Activated T-cell treated with anti-CD3 and anti-CD28 coated beads, Interleukin-2, amount 50 U/mL, for 48 hours (primary cell): ENCODE measurements at places on chromosomes 7 and 10.

DNA sequence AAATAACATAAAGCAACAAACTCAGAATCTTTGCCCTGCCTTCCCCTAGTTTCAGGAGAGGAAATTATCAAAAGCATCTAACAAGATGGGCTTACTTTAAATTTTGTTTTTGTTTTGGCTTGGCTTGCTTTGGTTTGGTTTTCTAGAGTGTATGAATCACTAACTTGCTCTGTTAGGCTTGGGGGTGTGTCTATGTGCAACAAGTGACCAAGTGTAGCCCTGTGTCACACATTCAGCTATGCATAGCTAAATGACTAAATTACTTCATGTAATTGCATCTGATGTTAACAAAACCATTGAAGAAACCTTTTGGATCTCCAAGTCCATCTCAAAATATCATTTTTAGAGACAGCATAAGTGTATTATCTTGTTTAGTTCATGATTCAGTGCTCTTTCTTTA is 251.0 kb downstream of the TFEC start:
- DNase-seq: no peak

DNA sequence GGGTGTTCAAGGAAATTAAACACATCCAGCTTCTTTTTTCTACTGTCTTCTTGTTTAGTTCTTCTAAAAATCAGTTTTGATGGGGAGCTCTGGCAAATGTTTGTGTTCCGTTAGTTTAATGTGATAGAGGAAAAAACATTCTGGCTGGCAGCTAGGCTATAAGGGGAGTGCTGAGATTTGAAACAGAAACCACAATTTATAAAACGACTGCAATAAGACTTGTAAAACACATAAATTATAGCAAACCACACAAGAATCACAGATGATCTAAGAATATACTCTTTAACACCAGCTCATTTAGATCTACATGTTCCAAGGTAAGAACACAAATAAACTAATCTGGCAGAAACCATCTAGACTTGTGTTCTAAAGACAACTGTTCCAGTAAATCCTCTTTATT is 425.5 kb downstream of the CNTNAP2 start:
- no peak for DNase-seq

- no peak for DNase-seq
These were observed 712 bp downstream of the ITPRIP start for GRCh38 chr10:104337521-104337984.

DNA sequence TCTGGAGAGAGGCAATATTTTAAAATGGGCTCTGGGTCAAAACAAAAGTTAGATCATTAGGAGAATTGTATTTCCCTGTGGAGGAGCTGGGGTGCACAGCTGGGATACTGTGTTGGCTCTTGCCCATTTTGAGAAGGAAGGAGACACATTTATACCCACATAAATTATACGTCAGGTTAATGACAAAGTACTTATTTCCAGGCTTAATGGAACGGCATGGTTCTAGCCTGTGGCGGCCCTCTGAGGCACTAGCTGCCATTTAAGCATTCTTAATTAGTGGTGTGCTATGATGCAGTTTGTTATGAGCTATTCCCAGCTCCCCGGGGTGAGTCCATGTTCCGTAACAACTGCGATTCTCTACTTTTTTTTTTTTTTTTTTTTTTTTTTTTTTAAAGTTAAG is 193.5 kb downstream of the SEC23IP start:
- no peak for DNase-seq

DNA sequence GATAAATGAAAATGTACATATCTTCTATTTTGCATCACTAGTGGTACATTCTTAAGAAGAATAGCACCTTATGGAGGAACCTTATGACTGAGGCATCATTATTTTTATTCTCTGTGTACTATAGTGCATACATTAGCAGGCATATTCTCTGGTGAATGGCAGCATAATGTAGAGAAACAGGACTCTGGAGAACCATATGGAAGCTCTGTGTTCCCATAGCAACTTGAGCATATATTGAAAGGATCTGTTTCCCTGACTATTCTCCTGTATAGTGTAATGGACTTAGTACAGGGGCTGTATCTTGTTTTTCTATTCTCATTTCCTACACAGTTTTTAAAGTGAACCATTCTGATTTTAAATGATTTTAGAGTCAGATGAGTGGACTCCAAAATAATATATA is 128.4 kb upstream of the SMIM30 start:
- DNase-seq: no peak

DNA sequence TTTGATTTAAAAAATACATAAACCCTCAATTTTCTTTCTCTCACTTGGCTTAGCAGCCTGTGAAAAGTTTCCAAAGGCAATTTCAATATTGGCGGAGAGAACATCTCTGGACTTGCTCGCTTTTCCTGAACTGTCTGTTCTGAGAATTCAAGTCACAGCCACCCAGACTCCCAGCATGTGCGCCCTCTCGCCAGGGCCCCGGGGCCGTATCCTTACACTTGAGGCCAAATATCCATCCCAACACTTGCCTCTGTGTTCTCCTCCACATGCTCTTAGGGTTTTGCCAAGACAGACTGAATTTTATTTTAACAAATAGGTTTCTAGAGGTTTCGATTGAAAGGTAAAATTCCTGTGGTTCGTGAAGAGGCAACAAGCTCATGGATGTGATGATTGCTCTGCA is 111.5 kb upstream of the GPR26 start:
- DNase-seq: no peak

- no peak for DNase-seq
These were observed 168.1 kb upstream of the PPP2R2D start for GRCh38 chr10:131732631-131733127.

DNA sequence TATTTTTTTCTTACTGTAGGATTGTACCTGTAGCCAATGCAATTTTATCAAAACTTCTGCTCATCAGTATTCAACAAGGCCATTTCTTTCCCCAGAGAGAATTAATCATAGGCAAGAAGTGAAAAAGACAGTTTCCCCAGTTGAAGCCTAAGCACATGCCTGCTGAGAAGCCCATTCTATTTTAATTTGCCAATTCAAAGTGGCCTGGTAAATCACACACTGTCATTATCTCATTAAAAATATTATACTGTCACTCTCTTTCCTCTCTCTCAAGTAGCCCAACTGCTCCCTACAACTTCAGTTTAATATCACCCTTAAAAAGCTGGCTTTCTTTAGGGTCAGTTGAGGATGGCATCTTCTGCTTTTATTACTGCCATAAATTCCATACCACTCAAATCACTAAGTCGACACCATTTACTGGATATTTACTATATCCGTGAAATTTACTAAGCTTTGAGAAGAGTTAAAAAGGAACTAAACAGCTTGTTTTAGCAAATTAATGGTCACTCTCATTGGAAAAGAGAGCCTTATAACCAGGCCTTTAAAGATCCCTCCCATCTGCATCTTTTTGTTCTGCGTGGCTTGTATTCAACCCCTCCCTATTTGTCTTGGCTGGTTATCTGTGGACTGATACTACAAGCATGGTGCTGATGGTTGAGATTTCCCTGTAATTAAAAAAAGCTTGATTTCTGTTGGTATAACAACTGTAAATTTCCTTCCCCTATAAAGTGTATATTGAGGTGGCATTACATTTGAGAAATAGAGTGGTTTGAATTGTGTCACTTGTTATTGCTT is 30.6 kb downstream of the COL28A1 start:
- no peak for DNase-seq

DNA sequence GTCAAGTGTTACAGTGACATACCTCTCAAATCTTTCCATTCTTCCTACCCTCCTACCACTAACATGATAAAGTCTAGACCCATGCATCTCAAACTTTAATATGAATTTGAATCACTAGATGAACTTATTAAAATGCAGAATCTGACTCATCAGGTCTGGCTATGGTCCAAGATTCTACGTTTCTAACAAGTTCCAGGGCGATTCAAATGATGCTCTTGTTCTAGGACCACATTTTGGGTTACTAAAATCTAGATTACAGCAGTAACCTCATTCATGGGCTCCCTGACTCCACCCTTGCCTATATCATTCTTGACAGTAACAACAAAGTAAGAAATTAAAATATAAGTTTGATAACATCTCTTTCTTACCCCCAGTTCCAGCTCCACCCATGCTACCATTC is 124.8 kb upstream of the LSM8 start:
- no peak for DNase-seq

- DNase-seq: no peak
These were observed 45.5 kb upstream of the VKORC1L1 start for GRCh38 chr7:65827366-65827765.

DNA sequence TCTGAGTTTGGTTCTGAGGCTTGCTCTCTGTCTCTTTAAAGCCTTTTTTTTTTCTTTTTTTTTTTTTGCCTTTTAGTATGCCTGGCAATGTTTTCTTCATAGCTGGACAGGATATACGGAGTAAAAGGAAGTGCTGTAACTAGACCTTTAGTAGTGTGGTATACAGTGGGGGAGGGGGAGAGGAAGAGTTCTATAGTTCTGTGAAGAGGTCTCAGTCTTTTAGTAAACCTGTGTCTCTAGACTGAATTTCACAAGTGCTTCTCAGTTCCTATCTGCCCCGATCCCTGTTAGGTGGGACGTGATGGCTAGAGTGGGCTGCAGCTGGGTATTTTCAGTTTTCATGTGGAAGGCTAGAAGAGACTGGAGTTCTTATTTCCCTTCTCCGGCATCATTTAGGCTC is 3.1 kb upstream of the ABCC2 start:
- DNase-seq: no peak
